ENCODE measurements at places on chromosomes 5 and 9. TPM values are rescaled to one million over a fixed set of nuclear protein-coding genes. Genes with fewer than 3 reads are reported as not detected.
A peak's percentile ranks its signal among the peaks of the same experiment; 100 is the strongest.

GRCh38 chr9:123251741-123252140 lies 16.6 kb downstream of the STRBP start:
- no peak for DNase-seq

DNA sequence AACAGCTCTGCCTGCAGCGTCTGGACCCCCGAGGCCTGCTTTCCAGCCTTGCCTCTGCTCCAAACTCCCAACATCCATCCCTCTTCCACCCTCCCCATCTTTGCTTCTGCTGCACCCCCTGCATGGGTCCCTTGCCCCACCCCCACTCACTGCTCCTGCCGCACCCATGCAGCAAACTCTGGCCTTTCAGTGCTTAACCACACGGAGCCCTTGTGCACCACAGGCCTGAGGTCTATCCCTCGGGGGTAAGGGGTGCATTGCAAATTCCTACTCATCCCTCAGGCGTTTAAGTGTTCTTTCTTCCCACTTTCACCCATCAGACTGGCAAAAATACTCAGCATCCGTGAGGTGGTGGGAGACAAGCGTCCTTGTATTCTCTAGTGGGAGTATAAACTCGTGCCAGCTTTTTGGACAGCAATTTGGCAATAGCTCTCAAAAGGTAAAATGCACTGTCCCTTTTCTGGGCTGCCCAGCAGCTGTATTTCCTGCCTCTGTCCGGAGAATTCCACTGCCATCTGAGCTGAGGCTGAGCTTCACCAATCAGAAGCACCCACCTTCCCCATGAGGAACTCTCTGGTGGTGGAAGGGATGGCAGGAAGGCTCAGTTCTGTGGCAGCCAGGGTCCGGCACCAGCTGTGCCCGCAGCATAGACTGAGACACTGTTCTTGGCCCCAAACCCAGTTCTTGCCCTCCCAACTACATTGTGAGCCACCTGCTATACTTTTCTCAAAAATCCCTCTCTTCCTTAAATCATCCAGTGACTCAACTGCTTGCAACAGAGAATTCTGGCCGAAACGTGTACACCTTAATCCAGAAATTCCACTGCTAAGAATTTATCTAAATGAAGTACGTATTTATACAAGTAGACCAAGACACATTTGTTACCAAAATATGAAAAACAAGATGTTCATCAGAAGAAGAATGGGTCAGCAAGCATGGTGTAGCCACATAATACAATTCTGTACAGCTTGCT lies 15.0 kb downstream of the PSMB7 start:
- DNase-seq: no peak

GRCh38 chr9:86200599-86201162 lies 58.8 kb downstream of the C9orf153 start:
- DNase-seq: no peak

The IL7R gene
- 1.1 TPM for total RNA-seq

DNA sequence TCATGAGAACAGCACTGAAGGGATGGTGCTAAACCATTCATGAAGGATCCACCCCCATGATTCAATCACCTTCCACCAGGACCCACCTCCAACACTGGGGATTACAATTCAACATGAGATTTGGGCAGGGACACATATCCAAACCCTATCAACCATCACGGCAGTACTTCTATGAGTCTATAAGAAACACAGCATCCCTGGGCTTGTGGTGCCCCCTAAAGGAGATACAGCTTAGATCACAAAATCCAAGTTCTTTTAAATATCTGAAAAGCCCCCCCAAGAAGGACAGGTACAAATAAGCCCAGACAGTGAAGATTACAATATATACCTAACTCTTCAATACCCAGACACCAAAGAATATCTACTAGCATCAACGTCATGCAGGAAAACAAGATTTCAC lies 233.7 kb upstream of the ADRA1B start:
- no peak for DNase-seq

DNA sequence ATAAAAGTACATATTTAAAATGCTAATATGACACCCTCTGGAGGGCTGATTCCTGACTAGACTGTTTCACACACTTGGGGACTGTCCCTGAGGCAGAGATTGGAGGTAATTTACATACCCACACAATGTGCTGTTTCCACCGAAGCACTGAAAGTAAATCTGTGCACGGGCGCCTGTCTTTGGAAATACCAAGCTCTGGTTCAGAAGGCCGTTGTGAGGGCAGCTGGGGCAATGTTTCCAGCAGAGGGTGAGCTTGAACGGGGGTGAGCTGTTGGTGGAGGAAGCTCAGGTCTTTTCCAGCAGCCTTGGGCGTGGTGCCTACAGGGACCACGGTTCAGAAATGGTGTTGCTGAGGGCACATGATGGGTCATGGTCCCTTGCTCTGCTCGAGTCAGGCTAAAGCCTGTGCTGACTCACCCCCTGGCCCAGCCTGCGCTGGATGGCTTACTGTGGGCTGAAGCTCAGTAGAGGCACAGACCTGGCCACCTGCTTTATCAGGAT lies 25.8 kb upstream of the HMCN2 start:
- DNase-seq: no peak

DNA sequence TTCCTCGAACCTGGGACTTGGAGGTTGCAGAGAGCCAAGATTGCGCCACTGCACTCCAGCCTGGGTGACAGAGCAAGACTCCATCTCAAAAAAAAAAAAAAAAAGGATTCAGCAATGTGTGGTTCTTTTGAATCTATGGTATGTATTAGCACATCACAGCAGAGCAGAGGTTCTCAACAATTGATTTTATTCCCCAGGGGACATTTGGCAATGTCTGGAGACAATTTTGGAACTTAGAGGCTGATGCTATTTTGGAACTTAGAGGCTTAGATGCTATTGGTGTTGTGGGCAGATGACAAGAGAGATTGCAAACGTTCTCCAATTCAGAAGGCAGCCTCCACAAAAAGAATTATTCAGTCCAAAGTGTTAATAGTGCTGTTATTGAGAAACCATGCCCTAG lies 115.2 kb downstream of the TMC1 start:
- no peak for DNase-seq

DNA sequence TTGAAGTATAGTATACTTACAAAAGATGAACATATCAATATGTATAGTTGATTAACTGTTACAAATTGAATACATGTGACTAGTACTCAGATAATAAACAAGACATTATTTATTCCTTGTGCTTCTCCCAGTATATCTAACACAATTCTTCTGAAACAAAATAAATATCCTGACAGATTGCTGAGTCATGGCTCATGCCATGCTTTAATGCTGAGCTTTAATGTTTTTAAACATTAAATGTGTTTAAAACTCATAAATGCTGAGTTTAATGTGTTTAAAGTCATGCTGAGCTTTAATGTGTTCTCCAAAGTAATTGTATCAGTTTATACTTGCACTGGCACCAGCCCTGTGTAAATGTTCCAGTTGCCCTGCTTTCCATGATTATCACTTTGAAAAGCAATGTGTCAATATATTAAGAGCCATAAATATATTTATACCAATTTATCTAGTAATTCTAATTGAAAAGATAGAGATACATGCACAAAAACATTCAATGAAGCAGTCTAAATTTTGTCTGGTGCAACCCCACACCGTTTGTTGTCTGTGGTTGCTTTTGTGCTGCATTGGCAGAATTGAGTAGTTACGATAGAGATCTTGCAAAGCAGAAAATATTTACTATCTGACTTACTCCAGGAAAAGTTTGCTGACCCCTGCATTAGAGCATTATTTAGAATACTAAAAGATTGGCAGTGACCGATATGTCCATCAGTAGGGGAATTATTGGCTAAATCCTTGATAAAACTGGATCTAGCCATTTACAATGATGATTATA lies 15.7 kb downstream of the KIAA1958 start:
- no peak for DNase-seq

DNA sequence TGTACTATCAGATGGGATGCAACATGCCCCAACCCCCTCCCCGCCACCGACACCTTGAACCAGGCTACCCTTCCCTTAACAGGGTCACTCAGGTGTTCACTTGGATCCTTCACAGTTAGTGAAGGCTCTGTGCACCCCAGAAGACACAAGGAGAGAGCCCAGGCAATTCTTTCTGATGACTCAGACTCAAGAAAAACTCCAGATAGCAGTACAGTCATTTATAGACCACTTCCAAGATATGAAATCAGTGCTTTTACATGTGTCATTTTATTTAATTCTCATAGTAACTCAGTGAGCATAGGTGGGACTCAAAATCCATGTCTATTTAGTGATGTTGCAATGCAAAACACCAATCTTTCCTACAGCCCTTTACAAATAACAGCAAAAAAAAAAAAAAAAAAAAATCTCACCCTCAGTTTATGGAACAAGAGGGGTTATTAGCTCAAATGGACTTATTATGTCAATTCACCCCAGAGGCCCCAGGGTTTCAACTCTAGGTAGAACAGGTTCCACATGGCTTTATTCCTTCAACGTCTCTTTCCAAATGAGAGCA lies 71.9 kb downstream of the FOXD1 start:
- no peak for DNase-seq

DNA sequence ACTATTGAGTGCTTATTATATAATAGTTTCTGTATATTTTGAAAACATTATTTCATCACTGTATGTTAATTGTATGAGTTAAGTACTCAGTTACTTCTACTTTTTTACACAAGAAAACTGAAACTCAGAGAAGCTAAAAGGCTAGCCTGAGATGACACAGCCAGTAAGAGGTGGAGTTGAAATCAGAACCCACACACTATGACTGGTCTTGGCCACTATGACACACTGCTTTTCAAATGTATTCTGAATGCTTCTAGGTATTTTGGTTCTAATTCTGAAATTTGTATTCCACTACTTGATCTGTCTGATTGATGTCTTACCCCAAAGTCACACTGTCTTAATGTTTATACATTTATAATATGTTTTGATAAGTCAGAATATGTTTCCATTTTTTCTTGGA lies 181.8 kb downstream of the ZDHHC21 start:
- no peak for DNase-seq

The HACD4 gene
- 0.62 TPM for total RNA-seq

DNA sequence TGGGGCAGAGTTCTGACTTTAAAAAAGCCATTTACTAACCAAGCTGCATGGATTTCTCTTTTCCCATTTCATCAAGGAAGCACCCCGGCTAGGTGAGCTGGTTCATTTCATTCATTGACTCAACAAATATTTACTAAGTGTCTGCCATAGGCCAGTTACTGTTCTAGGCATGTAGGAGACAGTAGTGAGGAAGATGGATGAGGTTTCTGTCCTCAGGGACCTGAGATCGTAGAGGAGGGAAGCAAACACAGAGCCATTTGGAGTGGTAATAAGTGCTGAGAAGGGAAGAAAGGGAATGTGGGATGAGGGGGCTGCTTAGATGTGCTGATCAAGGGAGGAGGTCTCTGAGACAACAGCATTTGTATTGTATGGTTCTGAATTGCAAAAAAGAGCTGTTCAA lies 120.4 kb downstream of the C9orf152 start:
- DNase-seq: no peak

The ZFP2 gene
- 1.0 TPM for total RNA-seq

DNA sequence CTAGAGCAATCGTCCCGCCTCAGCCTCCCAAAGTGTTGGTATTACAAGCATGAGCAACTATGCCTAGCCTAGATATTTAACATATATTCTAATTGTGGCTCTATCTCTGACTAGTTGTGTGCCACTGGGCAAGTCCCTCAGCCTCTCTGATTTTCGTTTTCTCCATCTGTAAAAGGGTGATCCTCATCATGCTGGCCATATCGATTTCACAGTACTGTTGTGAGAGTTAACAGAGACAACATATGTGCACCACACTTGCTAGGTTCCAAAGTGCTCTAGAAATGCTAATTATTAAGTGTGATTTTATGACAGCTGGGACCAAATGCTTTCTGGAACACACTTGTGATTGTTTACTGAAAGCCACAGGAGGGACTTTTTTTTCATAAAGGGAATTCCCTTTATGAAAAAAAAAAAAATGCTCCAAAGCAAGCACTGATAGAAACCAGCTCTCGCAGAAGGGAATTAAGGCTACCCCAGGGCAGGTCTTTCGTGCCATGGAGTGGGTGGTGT lies 78.5 kb upstream of the EPB41L4B start:
- DNase-seq: no peak

The CCL19 gene
- 1.1 TPM for total RNA-seq

- peak; percentile 66 for DNase-seq
Measured at GRCh38 chr5:1090538-1090937, 21.3 kb downstream of the SLC12A7 start.

- DNase-seq: no peak
Measured at GRCh38 chr5:72812488-72812887, 4.0 kb upstream of the TNPO1 start.

GRCh38 chr9:86782831-86783230 lies 164.5 kb downstream of the GAS1 start:
- DNase-seq: no peak

DNA sequence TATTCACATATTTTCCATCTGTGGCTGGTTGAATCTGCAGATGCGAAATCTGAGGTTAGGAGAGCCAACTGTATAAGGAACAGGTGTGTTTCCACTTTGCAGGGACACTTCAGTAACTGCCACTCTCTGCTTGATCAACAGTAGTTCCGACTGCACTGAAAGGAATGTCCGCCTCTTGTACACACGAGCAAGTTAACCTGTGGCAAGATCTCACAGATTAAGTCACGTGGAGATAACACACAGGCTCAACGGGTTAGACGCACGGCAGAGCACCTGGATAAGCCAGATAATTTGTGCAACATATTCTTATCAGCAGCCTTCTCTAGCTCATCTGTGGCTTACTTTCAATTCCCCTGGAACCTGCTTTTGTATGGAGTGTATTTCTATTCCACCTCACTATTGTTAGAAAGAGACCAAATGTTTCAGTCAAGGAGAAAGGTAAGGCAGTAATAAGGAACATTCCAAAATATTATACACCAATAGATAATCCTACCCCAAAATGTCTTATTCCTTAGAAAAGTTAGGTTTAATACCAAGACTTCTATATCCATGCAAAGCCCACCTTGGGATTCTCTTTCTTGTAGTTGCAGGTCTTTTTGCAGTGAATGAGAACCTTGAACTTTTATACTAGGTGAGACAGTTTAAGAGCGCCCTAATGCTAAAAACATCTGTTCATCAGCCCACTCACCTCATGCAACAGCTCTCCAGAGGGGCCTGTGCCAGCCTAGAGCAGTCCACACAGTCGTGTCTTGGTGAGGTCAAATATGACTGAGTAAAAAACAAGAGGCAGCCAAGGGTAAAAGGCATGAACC lies 6.5 kb upstream of the C9 start:
- no peak for DNase-seq

- no peak for DNase-seq
Measured at GRCh38 chr5:52767217-52767743, 20.4 kb upstream of the ITGA1 start.

GRCh38 chr5:25119650-25120049 lies 474.9 kb upstream of the CDH10 start:
- no peak for DNase-seq

DNA sequence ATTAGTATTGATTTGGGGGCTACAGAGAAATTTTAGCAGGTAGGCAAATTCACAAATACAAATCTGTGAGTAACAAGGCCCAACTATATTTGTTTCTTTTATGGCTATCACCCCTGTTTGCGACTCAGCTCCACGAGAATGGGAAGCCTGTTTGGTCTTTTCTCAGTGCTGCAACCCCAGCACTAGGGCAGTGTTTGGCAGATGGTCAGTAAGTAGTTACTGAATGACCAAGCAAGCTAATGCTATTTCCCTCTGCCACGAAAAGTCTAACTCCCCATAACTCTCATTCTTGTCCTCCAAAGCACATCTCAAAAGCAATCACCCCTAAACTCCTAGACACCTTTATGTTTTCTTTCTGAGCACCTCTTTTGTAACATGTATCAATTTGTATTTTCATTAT lies 245.6 kb downstream of the DNAH5 start:
- DNase-seq: no peak

GRCh38 chr9:21919377-21920362 lies 74.5 kb downstream of the CDKN2A start:
- DNase-seq: no peak

The PCDHB12 gene
- 1.7 TPM for total RNA-seq

GRCh38 chr9:108259917-108260675 lies 595.7 kb downstream of the ACTL7B start:
- no peak for DNase-seq

- no peak for DNase-seq
Measured at GRCh38 chr5:132080595-132080994, 7.0 kb downstream of the CSF2 start.
